AG09309 (cell line): ENCODE measurements at places on chromosomes 12 and 14.

GRCh38 chr12:96020314-96021003 lies 14.9 kb downstream of the LTA4H start:
- no peak for DNase-seq

DNA sequence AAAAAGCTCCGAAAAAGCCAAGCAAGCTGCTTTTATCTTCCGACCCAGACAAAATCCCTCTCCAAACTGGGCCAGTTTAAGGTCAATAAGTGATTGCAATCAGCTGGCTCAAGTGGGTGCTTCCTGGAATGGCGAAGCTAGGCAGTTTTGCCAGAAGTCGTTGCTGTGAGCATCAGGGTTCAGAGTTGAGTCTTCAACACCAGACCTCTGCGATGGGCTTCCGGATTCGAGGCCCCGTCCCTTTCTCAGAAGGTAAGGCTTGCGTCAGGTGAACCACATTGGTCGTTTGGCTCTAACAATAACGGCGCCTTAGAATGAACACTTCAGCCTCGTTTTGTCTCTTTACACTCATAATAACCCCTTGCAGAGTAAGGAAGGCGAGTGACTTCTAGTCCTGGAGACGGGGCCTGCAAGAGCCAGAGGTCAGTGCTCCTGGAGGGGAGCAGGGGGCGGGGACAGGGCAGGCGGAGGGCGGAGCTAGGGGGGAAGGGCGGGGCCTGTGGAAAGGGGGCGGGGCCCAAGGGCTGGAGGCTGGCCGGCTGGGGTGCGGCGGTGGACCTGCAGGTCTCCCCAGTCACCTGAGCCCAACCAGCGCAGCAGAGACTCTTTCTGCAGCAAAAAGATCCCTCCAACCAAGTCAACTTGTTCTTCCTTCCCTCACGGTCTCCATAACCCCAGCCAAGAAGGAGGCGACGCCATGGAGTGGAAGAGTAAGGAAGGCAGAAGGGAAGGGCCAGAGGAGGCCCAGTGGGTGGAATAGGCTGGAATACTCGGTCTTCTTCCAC lies 34.0 kb upstream of the NFYB start:
- no peak for DNase-seq

DNA sequence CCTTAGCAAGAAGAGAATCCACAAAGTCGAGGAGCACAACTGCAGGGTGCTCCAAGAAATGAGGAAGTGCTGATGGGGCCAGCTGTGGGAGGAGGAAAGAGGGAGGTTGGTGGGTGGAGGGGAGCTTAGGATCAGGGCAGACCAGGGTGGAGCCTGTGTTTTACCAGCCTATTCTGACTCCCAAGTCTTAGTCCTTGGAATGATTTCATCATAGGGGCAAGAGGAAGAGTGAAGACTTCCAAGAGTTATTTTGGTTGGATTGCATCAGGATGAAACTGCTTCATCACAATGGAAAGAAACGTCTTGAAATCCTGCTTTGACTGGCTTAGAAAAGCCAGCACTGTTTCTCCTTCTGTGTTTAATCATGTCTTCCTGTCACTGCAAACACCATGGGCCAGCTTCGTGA lies 194.0 kb downstream of the DPF3 start:
- DNase-seq: peak; percentile 87

DNA sequence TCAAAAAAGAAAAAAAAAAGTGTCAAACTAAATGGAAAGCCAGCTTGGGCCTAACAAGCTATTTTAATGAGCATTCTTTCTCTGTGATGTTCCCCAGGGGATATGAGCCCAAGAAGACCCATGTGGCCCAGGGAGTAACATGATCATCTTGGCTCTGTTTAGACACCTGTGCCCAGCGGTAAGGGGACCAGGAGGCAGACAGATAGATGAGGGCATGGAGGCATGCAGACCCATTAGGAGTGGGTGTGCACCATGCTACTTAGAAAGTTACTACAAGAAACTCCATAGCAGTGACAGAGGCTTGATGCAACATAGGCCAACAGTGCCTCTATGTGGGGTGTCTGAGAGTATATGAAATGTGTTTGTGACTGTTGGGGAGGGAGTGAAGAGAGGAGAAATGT lies 3.1 kb upstream of the CREBL2 start:
- DNase-seq: no peak

DNA sequence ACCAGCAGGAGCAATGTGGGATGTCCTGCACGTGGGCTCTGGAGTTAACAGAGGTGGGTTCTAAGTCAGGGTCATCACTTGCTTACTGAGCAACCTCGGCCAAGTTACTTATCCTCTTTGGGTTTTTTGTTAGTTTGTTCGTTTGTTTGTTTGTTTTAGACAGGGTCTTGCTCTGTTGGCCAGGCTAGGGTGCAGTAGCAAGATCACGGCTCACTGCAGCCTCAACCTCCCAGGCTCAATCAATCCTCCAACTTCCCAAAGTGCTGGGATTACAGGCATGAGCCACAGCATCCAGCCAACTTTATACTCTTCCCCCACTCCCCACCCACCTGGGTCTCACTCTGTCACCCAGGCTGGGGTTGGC lies 78.4 kb downstream of the SETD3 start:
- no peak for DNase-seq

DNA sequence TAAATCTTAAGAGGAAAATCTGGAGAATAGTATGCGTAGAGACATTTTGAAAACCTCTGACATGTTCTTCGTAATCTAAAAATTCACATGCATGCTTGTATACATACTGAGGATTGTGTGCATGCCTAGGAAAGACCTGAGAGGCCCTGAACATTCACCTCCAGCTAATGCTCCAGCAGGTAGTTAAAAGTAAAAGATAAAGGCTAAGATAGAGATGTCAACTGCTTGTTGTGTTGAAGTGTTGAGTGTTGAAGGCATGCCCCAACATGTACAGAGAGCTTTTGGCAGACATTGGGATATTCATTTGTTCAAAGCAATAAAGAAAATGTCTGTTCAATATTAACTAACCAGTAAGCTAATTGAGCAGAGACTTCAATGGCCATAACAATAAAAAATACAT lies 118.6 kb upstream of the SYT1 start:
- DNase-seq: no peak

- DNase-seq: no peak
Observed at GRCh38 chr12:54521293-54522060, 23.9 kb downstream of the NCKAP1L start.

DNA sequence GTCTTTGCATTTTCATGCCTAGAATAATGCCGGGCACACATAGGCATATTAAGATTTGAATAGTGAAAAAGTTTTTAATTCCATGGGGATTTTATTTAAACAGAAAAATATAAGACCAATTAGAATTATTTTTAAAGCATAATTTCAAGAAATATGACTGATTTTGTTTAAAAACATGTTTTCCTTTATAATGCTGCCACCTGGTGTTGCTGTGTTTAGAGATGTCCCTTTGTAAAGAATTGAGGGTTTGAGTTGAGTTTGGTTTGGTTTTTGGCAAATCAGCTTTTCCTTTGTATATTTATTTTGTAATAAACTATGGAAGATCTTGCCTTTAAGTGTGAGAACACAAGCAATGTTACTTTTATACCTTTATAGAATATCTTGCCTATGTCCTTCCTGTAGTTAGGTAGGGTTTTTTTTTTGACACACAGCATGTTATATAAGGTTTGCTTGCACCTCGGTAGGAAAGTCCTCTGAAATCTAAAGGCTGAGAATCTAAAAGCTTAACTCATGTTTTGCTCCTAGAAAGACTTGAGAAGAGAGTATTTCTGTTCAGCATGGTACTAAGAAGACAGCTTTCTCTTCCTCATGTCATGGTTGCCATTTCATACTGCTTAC lies 31.4 kb upstream of the SNAPC1 start:
- DNase-seq: no peak

GRCh38 chr12:66755727-66756395 lies 77.0 kb upstream of the GRIP1 start:
- no peak for DNase-seq

- no peak for DNase-seq
Observed at GRCh38 chr12:117572755-117573154, 211.3 kb upstream of the NOS1 start.

GRCh38 chr14:93712079-93712837 lies 76.0 kb downstream of the PRIMA1 start:
- DNase-seq: no peak

- DNase-seq: no peak
Observed at GRCh38 chr12:72264548-72265175, 7.5 kb upstream of the TRHDE start.

DNA sequence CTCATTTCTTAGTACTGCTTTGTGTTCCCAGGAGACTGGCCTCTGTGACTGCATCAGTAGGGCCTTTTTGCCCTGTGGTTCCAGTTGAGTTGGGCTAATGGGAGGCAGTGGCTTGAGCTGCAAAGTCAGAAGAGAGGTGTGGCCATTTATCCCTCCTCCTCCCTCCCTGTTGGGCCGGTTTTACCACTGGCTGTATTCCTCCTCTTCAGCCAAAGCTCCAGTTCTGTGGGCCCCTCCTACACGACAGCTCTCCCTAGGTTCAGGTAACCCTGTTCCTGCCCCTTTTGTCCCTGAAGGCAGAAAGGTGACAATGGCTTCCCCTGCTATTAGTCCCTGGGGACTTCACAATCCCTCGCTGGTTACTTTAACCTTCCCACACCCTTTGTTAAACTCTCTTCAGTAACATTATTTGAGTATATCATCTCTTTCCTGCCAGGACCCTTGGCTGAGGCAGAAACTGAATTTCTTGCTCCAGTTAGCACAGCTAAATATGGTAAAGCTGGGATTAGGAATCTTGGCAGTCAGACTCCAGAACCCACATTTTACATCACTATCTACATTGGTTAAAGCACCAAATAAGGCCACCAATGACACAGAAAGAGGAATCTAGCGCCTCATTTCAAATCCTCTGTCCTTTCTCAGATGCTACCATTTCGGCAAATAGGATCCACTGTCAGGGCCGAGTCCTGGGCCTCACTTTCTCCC lies 121.9 kb upstream of the SLC35F4 start:
- no peak for DNase-seq

- no peak for DNase-seq
Observed at GRCh38 chr12:31783996-31784645, 55.3 kb upstream of the AMN1 start.

- DNase-seq: no peak
Observed at GRCh38 chr12:27164330-27165040, 79.6 kb upstream of the STK38L start.

GRCh38 chr12:20101046-20101445 lies 267.3 kb upstream of the PDE3A start:
- DNase-seq: no peak

DNA sequence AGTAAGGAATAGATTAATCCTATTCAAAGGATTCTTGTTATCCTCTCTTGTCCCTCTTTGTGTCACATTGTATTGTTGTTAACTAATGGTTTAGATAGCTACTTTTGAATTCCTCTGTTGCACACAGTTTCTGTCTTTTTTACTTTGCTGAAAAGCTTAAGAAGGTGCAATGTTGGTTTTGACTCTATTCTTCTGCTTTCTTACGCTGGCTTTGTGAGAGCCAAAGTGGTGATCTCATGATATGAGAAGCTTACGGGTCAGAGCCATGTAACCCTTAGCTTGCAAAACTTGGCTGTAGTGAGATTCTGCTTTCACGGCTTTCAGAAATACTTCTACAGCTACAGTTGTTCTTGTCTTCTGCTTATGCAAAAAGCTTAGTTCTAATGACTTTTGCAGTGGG lies 239.7 kb downstream of the TRHDE start:
- DNase-seq: peak; percentile 10

DNA sequence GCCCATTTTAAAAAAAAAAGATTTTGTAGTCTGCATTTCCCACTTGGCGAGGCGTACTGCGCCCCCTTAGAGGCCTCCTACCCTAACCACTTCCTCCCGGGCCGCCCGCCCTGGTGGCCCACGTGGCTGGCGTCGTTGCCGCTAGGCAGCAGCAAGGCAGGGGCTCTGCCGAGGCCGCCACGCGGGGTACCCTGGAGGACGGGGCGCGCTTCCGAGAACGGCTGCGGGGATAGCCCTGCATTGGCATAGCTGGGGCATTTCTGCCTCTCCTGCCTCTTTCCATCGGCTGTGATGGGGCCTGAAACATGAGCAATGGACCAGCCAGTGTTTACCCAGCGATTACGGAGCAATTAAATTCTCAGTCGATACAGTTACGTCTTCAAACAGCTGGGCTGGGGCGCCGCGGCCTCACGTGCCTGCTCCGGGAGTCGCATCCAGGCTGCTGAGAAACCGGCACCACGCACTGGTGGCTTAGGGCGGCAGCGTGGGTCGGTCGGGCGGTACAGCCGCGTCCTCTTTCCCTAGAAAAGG lies 38.0 kb downstream of the IQSEC3 start:
- DNase-seq: no peak

- no peak for DNase-seq
Observed at GRCh38 chr12:1842183-1842904, 22.0 kb downstream of the LRTM2 start.

- no peak for DNase-seq
Observed at GRCh38 chr12:106187155-106187789, 48.5 kb upstream of the NUAK1 start.

- no peak for DNase-seq
Observed at GRCh38 chr12:78968226-78968625, 103.7 kb downstream of the SYT1 start.

- DNase-seq: peak; percentile 14
Observed at GRCh38 chr12:46744283-46744682, 81.5 kb downstream of the SLC38A4 start.

DNA sequence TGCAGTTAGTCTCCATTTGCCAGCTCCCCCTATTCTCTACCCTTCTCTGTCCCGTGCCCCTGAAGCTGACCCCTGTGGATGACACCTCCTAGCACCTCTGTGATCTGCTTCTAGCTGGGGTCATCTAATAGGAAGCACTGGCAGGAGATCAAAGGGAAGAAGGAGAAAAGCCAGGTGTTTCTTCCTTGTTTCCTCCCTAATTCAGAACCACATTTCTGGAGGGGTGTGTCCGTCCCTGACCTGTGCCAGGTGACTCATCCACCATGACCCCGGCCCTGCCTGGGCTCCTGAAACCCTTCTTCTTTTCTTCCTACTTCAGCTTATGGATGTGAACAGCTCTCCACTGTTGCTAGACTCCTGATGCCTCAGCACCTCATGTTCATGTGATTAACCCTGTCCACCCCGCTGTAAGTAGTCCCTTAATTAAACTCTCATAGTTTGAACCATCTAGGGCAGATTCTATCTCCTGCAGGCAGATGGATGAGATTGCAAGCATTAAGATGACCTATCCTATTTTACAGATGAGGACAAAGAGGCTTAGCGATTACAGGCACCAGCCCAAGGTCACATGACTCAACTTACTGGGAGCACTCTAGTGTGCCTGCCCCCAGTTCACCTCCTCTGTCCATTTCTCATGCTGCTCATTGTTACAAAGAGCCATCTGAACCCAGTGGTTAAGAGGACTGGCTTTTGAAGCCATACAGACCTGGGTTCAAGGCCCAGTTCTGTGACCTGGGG lies 770.5 kb downstream of the MED13L start:
- DNase-seq: no peak

- DNase-seq: peak; percentile 85
Observed at GRCh38 chr12:116434155-116435011, 124.8 kb upstream of the MAP1LC3B2 start.
